ENCODE measurements at places on chromosomes 12 and 14. TPM values are rescaled to one million over a fixed set of nuclear protein-coding genes. Genes with fewer than 3 reads are reported as not detected.

DNA sequence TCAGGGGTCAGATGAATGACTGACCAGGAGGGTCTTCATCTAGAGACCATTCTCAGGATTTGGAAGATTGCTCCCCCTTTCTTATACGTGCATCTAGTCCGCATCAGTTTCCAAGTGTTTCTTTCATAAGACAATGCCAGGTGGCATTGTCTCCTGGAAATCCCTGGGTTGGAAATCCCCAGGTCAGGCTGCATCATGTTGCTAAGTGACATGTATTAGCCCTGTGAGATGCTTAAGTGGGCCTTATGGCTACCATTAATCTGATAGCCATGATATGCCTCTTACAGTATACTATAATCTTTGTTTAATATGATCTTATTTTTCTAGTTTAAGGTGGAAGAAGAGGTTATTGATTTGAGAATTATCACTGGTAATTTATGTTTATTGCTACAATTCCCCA, 92.8 kb downstream of the DIO3 start:
- no peak for DNase-seq

DNA sequence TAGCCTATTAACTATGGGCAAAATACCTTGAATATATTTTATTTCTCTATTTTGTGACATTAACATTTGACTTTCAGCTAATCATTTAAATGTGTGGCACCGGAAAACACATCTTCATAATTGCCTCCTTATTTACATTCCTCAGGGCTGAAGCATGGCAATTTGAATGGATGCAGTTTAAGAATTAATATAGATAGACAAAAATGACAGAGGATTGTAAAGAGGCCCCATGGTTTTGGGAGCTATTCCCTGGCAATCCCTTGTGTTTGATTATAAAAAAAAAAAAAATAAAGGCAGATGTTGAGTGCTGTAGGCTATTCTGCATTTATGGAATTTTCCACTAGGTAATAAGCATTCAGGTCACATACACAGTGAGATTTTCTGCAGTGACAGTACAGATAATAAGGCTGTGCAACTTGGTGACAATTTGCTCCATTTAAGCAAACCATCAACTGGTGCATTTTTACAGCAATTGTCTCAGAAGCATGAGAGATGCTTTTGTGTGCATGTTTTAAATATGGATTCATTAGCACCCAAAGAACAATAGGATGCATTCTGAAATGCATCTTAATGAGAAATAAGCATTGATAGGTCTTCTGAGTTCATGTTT, 123.2 kb upstream of the SLC38A4 start:
- DNase-seq: no peak

DNA sequence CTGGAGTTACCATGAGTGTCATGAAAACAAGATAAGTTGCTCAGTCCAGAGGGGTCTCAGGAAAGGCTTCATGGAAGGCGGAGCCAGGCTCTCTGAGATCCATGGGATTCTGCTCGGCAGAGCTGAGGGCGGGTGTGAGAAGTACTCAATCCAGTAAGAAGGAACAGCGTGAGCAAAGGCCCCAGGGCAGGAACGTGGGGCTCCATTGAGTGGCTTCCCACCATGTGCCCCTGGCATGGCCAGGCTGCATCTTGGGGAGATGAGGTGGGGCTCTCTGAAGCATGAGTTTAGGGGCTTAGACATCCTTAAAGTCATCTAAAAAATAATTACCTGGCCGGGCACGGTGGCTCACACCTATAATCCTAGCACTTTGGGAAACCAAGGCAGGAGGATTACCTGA, 58.0 kb downstream of the ARL6IP4 start:
- DNase-seq: no peak

GRCh38 chr12:112350593-112351592, 31.3 kb downstream of the HECTD4 start:
- DNase-seq: no peak

GRCh38 chr14:77583657-77584056, 32.8 kb downstream of the SPTLC2 start:
- no peak for DNase-seq

GRCh38 chr12:25005376-25005775, 56.5 kb upstream of the BCAT1 start:
- DNase-seq: no peak

DNA sequence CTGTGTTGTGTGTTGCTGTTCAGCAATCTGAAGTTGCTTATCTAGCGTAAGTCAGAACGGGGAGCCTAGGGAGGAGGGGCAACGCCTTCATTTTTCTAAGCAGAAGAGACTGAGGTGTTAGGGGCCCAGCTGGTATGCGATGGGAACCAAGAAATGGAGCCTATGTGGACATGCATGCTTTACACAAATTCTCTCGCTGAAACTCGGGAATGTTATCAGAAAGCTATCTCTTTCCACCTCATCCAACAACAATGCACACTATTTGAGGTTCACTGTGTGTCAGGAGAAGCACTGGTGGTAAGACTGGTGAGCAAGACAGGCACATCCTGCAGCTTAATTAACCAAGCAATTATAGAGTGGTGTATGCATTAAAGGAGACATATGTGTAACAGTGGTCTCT, 89.7 kb downstream of the NRXN3 start:
- DNase-seq: no peak

DNAI7 gene
- 5.9 TPM for polyA plus RNA-seq

NABP2 gene
- 24.1 TPM for polyA plus RNA-seq

Data from left lung (tissue), 14 donors.